Activated naive CD4-positive, alpha-beta T cell (primary cell): ENCODE measurements at places on chromosomes 11 and 22.

DNA sequence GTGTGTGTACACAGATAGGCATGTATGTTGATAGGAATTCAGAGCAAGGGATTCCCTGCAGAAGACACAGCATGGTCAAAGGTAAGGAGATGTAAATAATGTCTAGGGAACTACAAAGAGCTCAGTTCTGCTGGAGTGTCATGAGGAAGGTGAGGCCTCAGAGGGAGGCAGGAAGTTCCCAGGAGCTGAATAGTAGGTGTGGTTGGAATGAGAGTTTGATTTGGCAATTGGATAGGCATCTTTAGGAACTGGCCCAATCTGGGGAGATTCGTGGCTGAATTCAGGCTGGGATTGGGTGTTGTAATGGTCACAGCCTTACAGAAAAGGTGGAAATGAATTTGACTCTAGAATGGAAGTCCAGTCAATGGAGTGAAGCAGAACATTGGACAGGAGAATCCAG lies 123.6 kb upstream of the TIMP3 start:
- no peak for DNase-seq

DNA sequence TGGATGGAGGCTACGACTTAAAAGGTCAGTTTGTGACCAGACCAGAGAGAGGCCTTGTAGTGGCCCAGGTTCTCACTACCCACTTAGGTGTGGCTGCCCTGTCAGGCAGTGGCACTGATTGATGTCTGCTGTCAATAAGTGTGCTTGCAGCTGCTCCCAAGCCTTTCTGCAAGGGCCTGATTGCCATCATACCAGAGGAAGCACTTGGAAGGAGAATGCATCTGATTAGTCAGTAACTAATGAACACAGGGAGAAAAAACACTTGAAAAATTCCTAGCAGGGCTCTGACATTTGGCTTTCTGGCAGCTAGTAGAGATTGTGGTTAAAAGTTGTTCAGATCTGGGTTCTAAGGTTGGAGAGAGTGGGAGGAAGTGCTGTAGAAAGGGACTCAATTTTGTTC lies 107.5 kb downstream of the NAV2 start:
- DNase-seq, result no peak

- no peak for DNase-seq
Observed at GRCh38 chr11:16321148-16321547, 35.2 kb downstream of the SOX6 start.

DNA sequence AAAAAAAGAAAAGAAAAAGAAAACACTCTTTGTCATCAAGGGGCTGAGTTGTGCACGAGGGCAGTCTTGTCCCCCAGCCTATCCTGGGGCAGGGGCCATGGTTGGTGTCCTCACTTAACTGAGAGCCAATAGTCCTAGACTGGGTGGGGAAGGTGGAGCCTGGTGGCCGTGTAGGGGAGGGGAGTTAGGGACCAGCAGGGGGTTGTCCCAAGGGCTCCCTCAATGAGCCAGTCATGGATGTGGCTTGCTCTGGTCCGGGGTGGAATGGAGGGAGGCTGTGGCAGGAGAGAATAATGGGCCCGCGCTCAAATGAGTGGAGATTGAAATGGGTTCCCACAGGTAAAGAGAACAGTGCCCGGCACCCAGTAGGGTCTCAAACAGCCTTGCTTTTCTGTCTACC lies 46.2 kb downstream of the CACNA1I start:
- no peak for DNase-seq

GRCh38 chr11:8805296-8805695 lies 105.7 kb upstream of the AKIP1 start:
- no peak for DNase-seq

- DNase-seq, result no peak
Observed at GRCh38 chr11:117502015-117502778, 174.5 kb downstream of the CEP164 start.

DNA sequence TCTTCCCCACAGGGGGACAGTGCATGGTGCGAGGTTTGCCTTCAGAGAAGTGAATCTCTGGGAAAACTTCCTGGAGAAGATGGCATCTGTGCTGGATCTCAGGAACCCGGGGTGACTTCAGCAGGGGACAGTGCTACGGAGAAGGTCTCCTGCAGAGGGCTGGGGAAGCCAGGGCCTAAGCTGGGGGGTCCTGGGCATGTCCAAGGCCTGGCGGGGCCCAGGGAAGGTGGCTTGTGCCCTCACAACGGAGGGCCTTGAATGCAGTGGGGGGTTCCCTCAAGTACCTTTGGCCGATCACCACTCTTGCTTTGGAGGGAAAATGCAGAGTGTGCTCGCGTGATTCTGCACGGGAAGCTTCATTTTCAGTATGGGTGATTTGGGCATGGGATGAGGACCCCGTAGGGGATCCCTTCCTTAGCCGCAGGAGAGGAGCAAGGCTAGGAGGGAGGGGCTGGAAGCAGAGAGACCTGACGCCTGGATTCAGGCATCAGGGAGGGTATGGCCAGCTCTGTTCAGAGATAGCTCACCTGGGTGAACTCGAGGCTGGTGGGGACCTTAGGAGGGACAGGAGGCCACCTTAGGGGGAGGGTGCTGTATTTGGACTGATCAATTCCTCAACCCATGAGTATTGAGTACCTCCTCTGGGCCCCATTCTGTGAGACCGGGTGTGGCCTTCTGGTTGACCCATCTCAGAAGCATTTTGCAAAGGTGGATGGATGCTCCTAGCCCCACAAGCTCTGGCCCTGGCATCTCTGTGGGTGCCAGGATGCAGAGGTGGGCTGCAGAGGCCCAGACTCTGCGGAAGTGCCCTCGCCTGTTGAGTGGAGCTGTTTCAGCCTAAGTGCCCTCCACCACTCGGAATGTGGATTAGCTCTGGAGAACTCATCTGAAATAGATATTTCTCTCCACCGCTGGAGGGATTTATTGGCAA lies 529.4 kb downstream of the TBC1D22A start:
- DNase-seq, result no peak

DNA sequence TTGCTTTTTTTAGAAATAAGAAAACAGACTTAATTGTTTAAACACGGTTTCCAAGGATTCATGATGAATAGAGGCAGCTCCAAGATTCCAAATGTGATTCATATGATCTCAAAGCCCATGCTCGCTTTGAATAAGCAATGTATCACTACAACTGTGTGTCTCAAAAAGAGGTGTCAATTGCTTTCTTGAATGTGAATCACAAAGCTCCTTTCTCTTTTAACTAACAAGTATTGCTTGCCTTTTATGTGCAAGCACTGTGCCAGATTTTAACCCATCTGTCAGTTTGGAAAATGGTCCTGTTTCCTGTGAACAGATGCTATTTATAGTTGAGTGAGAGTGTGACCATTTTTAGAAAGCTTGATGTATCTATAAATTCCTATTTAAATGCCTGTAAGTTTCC lies 6.5 kb downstream of the OOSP1 start:
- no peak for DNase-seq

GRCh38 chr11:61959114-61959513 lies 8.3 kb downstream of the FTH1 start:
- no peak for DNase-seq

DNA sequence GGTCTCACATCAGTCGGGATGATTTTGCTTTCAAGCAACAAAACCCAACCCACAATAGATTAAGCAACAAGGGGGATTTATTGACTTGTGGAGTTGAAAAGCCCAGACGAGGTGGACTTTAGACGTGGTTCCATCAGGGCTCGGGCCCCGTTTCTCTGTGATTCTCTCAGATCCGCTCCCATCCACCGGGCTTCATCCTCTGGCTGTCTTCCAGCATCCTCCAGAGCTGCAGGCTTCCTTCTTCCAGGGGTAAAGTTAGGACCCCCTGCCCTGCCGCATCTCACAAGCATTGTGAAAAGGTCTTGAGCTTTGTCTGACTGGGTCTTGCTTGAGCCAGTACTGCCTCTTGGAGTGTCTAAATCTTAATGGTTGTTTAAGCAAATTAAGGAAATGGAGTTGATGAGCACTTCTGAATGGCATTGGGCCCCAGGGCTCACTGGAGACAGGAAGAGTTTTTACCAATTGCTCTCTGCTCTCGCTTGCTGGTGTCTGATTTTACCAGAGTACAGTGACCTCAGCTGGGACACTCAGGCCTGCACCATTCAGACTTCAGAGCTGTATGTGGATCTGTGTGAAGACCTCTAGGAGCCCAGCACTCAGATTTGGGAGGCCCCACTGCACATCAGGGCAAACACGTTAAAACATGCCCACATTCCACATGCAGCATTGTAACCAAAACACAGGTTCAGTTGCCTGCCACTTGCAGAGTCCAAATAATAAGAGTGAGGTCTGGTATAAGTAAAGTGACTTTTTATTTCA lies 13.5 kb upstream of the FTH1 start:
- DNase-seq, result no peak

- no peak for DNase-seq
Observed at GRCh38 chr11:114280696-114281095, 15.5 kb upstream of the NNMT start.

DNA sequence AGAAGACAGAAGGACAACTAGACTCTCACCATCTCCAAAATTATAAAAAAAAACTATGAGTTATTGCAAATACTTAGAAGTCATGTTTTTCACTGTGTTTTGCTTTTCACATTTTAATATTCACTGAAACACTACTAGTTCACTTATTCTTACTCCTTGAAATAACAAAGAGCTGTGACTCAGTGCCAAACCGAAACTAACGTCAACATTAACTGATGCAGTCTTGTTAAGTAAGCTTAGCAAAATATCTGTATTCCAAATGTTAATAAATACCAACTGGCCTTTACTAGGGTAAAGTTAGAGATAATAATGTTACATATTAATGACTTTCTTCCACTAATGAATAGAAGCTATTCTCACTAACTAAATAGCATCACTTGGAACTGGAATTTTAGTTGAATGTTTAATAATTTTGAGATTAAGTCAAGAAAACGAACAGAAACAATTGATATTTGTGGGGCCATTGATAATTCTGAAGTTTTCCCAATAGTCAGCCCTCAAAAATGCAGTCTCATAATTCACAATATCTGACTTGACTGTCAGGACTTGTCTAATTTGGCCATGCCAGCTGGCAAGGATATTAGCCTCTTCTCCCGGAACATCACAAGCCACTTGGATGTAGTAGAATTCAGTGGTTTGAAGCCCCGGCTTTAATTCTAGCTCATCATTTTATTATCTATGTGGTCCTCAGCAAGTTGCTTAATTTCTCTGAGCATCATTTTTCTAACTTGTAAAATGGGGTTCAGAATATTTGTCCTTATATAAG lies 230.1 kb upstream of the DDI1 start:
- no peak for DNase-seq

DNA sequence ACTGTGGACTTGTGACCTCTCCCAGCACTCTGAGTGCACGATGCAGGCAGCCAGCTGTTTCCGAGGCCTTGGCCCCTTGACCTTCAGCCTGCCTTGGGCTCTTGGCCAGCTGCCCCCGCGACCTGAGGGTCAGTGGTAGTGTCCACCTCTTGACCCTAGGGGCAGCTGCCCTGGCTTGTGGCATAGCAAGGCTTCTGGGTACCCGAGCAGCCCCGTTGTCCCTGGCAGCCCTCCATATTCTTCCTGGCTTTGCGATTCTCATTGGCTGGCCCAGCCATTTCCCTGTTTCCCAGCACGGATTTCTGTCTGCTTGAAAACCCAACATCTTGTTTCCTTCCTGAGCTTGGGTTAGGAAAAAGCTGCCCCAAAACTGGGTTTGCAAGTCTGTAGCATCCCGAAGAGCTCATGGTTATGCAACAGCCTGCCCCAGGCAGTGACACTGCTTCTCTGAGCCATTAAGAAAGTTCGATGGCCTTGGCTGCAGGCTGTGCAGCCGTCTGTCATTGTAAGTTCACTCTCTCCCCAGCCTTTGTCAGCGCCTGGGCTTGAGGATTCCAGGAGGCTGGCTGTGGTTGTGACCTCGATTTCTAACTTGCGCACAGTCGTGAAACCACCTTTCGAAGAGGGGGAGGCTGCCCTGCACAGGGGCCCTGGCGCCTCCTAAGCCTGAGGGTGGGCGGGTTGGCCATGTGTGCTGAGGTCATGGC lies 48.8 kb downstream of the FBLN1 start:
- no peak for DNase-seq

DNA sequence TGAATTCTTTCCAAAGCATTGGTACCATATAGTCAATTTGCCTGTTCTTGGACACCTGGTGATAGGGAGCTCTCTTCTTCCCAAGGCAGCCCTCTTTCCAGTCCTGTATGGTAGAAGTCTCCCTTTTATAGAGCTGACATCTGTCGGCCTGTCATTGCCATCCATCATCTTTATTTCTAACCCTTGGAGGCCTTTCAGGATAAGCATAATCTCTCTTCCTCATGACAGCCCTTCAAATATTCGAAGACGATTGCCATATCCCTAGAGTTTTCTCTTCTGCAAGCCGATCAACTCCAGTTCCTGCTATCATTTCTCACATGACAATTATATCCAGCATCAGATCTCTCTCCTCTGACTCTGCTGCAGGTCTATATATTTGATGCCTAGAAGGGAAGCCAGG lies 32.7 kb upstream of the SYN3 start:
- no peak for DNase-seq

DNA sequence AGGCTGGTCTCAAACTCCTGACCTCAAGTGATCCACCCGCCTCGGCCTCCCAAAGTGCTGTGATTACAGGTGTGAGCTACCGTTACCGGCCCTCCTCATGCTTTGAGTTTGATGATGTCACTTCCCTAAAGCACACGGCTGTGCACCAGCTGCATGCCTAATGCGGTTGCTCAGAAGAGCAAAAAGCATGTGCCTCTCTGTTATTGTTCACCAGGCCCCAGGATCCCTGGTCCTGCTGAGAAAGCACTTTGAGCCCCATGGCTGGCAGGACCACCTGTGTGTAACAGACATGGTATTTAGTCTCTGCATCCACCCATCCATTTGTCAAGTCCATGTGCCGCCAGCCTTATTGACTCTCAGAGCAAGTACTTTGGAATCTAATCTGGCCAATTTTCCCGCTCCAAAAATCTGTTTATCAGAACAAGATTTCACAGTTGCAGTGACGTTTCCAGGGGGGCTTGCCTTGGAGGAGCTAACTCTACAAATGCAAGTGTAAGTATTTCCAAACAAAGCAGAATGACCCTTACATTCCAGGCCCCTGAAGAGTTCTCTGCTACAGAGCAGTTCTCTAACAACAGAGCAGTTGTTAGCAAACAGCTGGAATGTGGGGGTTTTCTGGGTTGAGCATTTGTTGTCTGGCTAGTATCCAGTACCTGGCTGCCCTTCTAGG lies 89.4 kb downstream of the LDLRAD3 start:
- DNase-seq, result no peak

- DNase-seq, result no peak
Observed at GRCh38 chr11:26027887-26028286, 304.0 kb upstream of the ANO3 start.

- no peak for DNase-seq
Observed at GRCh38 chr11:18802381-18803257, 11.0 kb upstream of the PTPN5 start.

GRCh38 chr22:48477031-48477721 lies 1350.5 kb downstream of the BRD1 start:
- DNase-seq, result no peak

- DNase-seq, result no peak
Observed at GRCh38 chr22:50199251-50199721, 1.5 kb upstream of the SELENOO start.
